ENCODE measurements at places on chromosomes 1 and 21.

DNA sequence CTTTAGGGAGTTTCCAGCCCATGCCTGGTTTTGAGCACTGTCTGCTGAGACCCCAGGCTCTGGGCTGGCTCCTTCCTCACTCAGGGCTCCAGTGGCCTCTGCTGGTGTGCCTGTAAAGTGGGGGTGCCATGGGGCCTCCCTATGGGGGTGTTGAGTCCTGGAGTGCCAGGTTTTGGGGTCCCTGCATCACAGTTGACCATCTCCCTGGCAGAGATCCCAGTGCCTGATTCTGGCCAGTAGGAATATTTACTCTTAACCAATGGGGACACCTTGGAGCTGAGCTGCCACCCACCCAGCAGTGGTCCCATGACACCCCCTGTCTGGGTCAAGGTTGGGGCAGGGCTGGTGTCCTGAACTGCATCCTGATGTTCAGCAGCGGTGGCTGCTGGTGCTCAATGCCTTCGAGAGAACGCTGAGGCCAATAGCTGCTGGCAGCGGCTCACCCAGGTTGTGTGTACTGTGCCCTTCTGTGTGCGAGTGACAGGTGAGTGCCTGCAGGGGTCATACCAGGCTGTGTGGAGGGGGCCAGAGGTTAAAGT, 9.6 kb upstream of the ZNF669 start:
- DNase-seq: no peak

DNA sequence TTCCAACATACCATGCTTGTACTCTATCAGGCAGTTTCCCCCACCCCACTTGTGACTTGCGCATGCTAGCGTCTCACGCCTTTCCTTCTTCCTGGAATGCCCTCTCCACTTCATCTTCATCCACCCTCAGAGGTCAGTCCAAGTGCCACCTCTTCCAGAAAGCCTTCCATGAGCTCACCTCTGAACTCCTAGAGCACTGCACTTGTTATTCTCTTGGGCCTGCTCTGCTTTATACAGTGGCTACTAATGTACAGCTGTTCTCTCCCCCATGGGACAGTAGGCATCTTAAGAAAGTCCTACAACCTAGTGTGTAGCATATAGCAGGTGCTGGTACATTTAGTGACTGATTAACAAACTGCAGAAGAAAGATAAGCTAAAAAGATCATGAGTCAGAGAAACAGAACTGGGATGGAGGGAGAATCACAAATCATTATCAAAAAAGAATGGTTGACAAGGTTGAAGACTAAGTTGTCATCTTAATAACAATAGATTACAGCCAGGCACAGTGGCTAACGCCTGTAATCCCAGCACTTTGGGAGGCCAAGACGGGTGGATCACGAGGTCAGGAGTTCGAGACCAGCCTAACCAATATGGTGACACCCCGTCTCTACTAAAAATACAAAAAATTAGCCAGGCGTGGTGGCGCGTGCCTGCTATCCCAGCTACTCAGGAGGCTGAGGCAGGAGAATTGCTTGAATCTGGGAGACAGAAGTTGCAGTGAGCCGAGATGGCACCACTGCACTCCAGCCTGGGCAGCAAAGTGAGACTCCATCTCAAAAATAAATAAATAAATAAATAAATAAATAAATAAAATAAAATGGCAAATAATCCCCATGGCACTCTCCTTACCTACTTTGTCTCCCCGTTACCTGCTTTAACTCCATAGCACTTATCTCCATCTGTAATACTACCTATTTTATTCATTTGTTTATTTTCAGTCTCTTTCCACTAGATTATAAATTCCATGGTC, 16.3 kb upstream of the TSPAN1 start:
- DNase-seq: no peak

DNA sequence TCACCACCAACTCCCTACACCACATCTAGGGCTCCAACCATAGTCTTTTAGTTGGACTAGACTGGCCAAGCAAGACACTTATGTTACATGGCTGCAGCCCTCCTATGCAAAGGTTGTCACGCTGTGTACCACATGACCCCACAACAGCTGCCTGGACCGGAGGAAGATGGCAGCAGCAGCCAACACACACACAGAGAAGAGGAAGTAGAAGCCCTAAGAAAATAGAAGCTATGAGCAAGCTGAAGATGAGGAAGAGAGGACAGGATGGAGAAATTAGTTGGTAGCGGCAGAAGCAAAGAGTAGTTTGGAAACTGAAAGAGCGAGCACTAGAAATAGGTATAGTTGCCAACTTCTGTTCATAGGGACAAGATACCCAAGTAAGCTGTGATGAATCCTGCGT, 60.8 kb upstream of the RALGPS2 start:
- DNase-seq: no peak

DNA sequence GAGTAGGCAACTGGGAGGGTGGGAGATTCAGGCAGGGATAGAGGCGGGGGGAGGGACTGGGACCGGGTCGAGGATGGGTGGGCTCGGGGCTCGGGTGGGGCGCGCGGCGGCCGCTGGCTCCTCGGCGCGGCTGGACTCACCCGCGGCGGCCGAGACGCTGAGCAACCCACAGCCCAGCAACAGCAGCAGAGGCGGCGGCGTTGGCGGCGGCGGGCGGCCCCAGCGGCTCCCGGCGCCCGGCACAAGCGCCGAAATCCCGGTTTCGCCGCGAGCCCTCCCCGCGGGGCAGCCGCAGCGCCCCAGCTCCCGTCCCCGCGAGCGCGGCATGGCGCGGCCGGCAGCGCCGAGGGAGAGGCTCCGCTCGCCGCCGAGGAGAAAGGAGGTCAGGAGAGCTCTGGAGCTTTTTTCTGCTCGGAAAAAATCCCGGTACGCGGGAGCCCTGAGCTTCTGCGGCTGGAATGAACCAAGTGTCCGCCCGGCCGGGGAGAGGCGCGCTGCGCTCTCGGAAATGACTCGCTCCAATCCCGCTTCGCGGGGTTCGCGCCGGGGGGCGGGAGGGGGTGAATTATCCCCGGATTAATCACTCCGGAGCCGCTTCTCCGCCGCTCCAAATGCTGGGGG, at the start of gene CSMD2:
Gene CSMD2 (minus strand): TSS at position 460 of the 621 bp plus-strand sequence. CDS start 133 bp downstream, at position 327.
- DNase-seq: no peak

DNA sequence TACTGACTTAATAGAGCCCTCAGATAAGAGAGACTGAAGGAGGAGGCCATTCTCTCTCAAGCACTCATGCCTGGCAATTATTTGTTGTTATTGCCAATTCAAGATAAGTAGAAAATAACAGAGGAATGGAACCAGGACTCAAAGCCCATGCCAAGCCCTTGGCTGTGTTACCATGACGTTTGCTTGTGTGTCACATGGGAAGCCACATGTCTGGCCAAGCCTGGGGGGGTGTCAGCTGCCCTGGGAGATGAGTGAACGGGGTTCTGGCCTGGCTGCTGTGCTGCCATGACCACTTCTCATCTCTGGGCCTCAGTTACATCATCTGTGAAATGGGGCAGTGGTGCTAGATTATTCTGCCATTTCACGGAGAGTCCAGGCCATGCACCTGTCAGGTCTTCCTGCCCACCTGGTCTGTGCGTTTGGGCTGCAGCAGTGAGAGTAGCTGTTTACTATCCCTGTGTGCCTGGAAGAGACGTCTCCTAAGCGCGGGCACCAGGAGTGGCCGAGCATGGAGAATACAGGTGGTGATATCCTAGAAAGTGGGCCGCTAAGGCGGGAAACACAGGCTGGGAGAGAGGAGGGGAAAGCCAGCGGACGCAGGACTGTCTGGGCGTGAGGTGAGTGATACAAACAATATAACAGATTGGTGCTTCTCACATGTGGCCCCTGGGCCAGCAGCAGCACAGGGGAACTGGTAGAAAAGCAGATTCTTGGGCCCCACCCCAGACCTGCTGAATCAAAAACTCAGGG, 67.8 kb downstream of the MAN1C1 start:
- DNase-seq: no peak

GRCh38 chr1:167503626-167504466, 14.5 kb downstream of the CD247 start:
- no peak for DNase-seq

DNA sequence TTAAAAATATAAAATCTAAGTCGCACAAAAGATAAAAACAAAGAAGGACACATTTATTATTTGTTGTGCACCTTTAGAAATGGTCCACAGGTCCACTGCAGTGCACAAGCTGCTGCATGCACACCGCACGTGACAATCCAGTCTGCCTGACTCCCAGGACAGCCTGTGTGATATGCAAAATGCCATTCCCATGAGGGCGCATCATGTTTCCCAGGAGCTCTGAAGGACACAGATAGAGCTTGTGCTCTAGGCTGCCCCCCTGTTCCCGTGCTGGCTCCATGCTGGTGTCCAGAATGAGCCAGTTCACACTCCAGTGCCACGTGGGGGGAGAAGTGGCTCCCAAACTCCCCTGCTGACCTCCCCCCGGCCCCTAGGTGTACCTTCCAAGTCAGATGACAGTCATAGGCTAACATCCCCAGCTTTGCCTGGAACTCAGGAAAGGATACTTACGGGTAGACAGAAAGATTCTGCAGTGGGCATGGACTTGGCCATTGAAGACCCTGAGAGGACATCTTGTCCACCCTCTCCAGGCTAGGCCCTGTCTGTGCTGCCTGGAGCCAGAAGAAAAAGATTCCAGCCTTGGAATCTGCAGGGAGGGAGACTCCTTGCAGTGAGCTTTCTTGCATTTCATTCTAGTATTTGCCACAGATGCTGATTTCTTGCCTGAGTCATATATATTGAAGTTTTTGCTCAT, 26.3 kb downstream of the RAB7B start:
- no peak for DNase-seq

DNA sequence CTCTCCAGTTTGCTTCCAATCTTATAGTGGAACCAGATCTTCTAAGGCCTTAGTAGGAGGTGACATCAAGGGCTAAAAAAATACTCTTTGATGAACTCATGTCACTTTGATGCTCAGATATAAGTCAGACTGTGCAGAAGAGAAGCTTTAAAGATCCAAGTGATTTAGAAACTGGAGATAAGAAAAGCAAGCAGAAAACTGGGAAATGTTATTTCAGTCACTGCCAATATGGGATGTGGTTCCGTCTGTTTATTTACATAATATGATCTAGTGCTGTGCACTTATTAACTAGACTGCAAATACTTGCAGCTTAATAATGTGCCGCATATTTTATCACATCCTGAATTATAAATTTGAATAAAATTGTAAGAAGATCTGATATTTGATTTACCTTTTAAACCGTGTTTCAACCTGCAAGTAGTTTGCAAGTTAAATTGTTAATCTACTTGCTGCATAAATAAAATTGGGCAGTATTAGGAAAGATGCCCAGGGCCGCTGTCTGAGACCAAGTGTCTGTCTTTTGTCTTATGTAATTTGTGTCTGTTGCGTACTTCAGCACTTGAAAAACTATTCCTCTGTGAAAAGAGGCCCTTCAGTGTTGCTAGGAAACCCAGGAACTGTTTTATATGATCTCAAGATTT, 29.6 kb downstream of the CXADR start:
- no peak for DNase-seq

DNA sequence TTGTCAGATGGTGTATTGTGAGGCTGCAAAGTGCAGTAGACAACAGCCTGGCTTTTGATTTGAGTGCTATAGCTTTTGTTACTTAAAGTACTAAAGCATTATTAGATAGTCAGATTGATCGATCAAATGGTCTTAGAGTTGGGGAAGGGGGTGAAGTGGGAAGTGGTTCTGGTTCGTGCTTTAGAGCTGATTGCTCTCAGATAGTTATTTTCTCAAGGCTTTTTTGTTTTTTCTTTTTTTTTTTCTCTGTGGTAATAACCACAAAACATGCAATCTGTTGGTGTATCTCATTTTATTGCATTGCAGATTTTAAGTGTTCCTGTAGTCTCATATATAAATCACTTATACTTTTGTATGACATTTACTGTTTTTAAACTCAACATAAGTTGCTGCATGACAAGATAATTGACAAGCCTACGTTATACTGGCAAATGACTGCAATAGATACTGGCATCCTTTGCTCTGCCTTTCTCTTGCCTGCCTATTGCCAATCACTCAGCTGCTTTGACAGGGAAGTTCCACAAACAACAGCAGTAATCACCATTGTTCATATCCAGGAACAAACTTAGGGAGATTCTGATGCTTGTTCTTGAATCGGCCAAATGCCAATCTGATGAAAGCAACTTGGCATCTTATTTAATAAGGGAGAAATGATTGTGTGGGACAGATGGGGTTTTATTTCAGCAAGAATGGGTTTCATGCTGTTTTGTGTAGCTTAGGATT, 125.0 kb upstream of the B3GALT2 start:
- DNase-seq: no peak

All from activated T-cell treated with anti-CD3 and anti-CD28 coated beads, Interleukin-2, amount 50 U/mL, for 48 hours (primary cell).